Right lung (tissue), 10 donors: ENCODE measurements at places on chromosomes 7 and 10. TPM values are rescaled to one million over a fixed set of nuclear protein-coding genes. Genes with fewer than 3 reads are reported as not detected.

- no peak for DNase-seq
Observed at GRCh38 chr7:22016507-22016906, 70.8 kb upstream of the CDCA7L start.

GRCh38 chr10:94129393-94130130 lies 135.8 kb downstream of the PLCE1 start:
- DNase-seq, result no peak

GRCh38 chr7:49432254-49432653 lies 341.2 kb upstream of the VWC2 start:
- no peak for DNase-seq

GRCh38 chr10:78454123-78454645 lies 420.5 kb downstream of the RPS24 start:
- DNase-seq, result no peak

GRCh38 chr10:72088889-72089575 lies 681 bp upstream of the SPOCK2 start:
- DNase-seq, result peak; percentile 40

OR2A12 gene
- not detected for polyA plus RNA-seq

CADPS2 gene
- 79.9 TPM for polyA plus RNA-seq

ADCYAP1R1 gene
- 2.5 TPM for polyA plus RNA-seq

SLIT1 gene
- 4.1 TPM for polyA plus RNA-seq

SLC35G1 gene
- 7.2 TPM for polyA plus RNA-seq
